ENCODE measurements at places on chromosomes 1 and 21.

- no peak for DNase-seq
These were observed 982 bp downstream of the SCCPDH start for GRCh38 chr1:246725191-246725590.

GRCh38 chr21:42461185-42461520, 34.9 kb downstream of the RSPH1 start:
- no peak for DNase-seq

DNA sequence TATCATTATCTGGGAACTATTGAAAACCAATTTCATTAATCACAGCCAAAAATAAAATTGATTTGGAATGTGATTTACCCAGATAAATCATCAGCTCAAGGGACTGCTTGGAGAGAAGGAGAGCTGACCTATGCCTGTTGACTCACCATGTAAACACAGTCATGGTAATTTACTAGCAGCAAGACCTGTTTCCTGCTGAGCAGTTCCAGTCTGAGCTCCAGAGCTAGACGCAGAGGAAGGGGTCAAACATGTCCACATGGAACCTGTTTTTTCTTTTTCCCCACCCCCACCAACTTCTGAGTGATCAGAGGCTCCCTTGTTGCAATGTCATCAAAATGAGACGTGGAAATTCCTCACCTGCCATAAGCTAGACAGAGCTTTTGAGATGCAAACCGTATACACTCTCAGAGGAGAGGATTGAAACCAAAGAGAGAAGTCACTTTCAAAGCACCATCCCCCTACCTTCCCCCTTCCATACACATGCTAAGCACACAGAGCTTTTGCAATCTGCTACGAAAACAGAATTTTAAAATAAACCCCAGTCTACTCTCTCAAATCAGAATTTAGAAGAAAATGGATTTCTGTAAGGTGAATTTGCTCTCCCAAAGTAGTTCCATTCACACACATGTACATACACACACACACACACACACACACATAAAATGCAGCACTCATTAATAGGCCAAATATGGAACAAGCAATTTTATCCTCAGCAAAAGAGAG, 55.9 kb upstream of the PTGFRN start:
- no peak for DNase-seq

DNA sequence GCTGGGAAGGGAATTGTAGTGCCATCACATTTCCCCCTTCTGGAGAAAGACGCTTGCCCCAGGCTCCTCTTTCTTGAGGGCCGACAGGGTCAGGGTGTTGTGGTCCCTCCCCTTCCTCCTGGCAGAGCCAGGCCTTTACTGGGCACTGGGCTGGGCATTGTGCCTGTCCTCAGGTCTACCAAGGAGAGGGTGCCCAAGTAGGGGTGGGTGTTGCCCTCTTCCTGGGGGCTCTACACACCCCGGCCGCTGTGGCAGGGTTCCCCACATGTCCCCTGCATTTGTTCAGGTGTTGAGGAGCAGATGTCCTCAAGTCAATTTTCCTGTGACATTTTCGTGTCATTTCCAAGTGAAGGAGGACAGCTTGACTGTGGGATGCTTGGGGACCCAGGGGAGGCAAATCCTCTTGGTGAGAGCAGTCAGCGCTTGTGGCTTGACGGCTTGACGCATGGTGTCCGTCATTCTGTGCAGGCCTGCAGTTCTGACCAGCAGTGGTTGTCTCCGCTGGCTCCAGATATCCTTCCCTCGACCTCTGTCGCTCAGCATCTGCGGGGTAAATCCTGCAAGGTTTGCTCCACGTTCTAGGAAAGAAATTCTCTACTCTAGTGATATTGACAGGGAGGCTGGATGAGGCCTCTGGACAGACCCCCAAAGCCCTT, 181.9 kb upstream of the VAMP3 start:
- DNase-seq, result no peak

- DNase-seq, result no peak
These were observed 32.5 kb upstream of the TRAPPC10 start for GRCh38 chr21:43979654-43980053.

- no peak for DNase-seq
These were observed 371.7 kb upstream of the ADGRL2 start for GRCh38 chr1:81428998-81429397.

- no peak for DNase-seq
These were observed 28.3 kb upstream of the PKN2 start for GRCh38 chr1:88655685-88656299.

DNA sequence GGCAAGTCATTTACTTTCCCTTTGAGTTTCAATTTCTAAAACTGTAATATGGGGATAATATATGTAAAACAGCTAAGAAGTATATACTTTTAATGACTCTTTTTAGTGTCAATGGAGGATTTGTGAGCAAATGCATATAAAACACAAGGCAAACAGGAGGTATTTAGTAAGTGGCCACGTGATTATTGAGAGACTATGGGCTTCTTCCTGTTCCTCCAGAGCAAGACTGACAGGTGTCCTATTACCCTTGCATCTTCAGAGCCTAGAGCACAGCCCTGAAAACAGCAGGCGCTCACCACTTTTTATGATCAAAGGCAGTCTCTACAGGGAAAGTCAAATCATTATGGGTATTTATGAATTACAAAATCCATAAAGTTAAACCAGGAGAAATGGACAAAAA, 941 bp upstream of the ROR1 start:
- no peak for DNase-seq

DNA sequence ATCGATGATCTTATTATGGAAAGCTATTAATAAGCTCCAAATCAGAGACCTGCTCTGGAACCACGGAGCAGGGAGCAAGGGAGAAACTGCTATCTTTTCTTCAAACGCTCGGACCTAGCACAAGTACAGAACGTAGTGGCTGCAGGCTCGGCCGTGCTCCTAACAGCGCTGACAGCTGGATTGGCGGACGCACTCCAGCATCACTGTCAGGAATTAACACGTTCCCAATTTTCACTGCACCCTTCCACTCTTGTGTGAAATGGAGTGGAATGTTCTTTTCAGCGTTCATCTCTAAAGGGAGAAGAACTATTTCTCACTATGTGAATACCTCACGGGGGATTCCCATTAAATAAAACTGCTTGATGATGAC, 106.9 kb downstream of the ZNF281 start:
- no peak for DNase-seq

DNA sequence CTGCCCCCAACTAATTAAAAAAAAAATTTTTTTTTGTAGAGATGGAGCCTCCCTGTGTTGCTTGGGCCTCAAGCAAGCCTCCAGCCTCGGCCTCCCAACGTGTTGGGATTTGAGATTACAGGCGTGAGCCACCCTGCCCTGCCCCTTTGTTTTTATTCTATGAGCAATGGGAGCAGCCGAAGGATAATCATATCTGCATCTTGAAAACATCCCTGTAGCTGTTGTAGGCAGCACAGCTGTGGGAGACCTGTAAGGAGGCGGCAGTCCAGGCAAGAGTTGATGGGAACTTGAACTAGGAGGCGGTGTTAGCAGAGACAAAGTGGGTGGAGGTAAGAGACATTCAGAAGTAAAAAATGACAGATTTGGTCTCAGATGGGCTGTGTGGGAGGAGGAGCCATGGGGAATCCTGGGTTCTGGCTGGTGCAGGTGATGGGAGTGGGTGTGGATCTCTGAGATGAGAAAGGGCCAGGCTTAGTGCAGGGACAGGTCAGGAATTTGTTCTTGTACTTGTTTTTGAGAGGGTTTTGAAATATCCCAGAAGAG, 31.3 kb downstream of the STUM start:
- DNase-seq, result no peak

All from stimulated activated CD4-positive, alpha-beta T cell treated with anti-CD3 and anti-CD28 coated beads, Interleukin-12 subunit alpha, Interleukin-12 subunit beta, amount 100 ng/mL, for 24 hours (primary cell).